Activated T-helper 17 cell treated with anti-CD3 and anti-CD28 coated beads, Interleukin-2, amount 50 U/mL, for 72 hours (primary cell): ENCODE measurements at places on chromosomes 5 and 9.

DNA sequence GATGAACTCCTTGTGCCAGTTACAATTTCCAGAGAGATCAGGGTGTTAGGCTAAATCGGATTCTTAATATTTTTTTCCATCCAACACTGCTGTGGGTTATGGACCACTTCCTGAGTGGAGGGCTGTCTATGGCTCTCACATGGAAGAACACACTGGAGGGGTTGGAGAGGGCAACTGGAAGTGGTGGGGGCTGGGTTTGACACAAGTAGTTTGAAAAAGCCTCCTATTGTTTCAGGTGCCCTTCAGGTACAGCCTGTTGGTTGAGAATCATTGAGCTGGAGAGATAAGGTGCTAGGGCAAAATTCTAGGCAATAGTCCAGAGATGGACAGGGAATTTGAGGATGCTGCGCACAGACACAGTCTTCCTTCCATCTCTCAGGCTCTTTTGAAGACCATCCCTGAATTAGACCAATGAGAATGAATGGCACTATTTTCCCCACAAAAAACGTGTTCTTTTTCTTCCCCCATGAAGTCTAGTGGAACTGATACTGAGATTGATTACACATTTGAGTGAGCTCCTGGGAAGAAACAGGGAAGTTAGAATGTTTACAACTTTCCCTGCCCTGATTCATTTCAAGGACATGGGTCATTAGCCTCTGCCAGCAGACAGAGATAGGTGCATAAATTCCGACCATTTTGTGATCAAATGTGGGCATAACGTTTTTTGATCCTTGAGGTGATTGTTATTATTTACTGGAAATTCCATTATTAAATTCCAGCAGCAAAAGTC, 87.7 kb downstream of the ACER2 start:
- H3K36me3 ChIP-seq, result no peaks in the 10 kb centered on the region
- peaks cover 10% of the 10 kb centered on the region for H3K4me1 ChIP-seq
- no peak overlapping the region for H3K4me3 ChIP-seq
- peaks cover 7% of the 10 kb centered on the region for H3K27me3 ChIP-seq
- no peak for ATAC-seq
- H3K27ac ChIP-seq, result no peak overlapping the region

DNA sequence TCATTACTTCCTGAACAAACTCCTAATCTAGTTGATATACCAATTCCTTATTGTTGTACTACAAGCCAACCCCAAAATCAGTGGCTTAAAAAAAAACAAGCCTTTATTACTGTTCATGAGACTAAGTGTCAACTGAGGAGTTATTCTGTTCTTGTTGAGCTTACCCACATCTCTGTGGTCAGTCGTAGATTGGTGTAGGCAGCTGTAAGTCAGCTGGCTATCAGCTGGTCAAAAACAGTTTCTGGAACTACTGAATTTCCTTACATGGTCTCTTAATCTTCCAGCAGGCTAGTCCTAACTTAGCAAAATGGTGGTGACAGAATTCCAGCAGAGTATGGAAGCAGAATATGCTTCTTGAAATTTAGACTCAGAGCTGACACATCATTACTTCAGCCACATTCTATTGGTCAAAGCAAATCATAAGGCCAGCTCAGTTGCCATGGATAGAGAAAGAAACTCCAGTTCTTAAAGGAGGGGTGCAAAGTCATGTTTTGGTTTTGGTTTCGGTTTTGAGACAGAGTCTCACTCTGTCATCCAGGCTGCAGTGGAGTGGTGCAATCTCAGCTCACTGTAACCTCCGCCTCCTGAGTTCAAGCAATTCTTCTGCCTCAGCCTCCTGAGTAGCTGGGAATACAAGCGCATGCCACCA, 386.1 kb upstream of the MPDZ start:
- H3K4me3 ChIP-seq, result no peak overlapping the region
- no peaks in the 10 kb centered on the region for H3K27me3 ChIP-seq
- no peak overlapping the region for H3K27ac ChIP-seq
- ATAC-seq, result peak; percentile 23

GRCh38 chr9:33458444-33458843, 11.1 kb upstream of the AQP3 start:
- H3K27ac ChIP-seq, result peak overlapping the region; percentile 95
- peak overlapping the region; percentile 74 for H3K4me3 ChIP-seq
- H3K4me1 ChIP-seq, result peaks cover 41% of the 10 kb centered on the region
- peak; percentile 82 for ATAC-seq
- H3K36me3 ChIP-seq, result peaks cover 28% of the 10 kb centered on the region

- H3K4me3 ChIP-seq, result no peak overlapping the region
- H3K4me1 ChIP-seq, result no peaks in the 10 kb centered on the region
- no peaks in the 10 kb centered on the region for H3K27me3 ChIP-seq
- H3K36me3 ChIP-seq, result no peaks in the 10 kb centered on the region
- no peak overlapping the region for H3K27ac ChIP-seq
These were observed 1294.0 kb downstream of the MAT2B start for GRCh38 chr5:164799391-164799790.

GRCh38 chr9:106531491-106531890, 331.5 kb upstream of the ZNF462 start:
- H3K4me1 ChIP-seq, result no peaks in the 10 kb centered on the region
- no peak overlapping the region for H3K4me3 ChIP-seq
- no peak for ATAC-seq
- H3K36me3 ChIP-seq, result no peaks in the 10 kb centered on the region

DNA sequence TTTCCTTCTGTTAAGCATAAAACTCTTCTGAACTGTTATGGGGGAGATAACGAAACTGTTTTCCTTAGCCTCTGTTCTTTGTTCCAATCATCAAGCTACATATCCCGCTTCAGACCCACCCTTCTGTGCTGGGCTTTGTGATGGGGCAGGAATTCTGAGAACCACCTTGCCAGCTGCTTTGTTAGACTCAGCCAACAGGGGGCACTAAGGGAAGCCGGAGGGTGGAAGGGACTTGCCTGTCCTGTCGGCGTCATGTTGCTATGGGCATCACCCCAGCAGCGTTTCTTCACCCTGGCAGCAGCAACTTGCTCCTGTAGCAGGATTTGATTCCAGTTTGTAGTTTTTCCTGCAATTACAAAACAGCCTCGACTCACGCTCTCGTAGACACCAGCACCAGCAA, 169.1 kb downstream of the CAAP1 start:
- no peak for ATAC-seq
- H3K27ac ChIP-seq, result no peak overlapping the region
- H3K4me1 ChIP-seq, result no peaks in the 10 kb centered on the region
- H3K27me3 ChIP-seq, result peaks cover 12% of the 10 kb centered on the region

DNA sequence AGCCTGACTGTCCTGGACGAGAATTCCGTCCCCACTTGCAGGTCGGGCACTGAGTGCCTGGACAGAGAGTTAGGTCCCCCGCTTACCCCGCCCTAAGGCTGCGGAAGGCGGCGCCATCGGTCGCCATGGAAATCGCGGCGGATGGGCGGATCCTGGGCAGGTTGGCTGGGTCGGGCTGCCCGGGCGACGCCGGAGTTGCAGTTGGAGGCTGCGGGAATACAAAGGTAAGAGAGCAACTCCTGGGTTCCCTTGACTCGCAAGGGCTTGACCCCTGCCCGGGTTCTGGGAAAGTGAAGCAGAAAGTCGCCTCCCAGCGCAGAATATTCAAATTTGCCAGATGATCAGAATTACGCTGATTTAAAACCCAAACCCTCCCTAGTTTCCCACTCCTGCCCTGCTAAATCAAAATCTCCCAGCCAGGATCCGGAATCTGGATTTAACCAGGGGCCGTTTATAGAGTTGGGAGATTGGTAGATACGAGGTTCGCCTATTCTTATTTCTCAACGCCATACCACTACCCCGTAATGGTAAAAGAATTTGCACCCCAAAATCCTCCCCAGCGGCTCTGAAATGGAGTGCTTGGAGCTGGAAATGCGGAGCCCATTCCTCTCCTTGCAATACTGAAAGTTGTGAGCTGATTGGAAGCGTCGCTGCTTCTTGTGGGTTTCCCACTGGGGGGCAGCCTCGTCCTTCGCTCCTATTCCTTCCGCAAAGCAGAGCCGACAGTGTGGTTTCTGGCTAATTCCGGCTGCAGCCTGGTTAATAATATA, 156.4 kb upstream of the RASEF start:
- no peak for ATAC-seq
- peaks cover 4% of the 10 kb centered on the region for H3K4me1 ChIP-seq
- no peaks in the 10 kb centered on the region for H3K36me3 ChIP-seq
- H3K4me3 ChIP-seq, result peak overlapping the region; percentile 58
- H3K27ac ChIP-seq, result no peak overlapping the region

- H3K27me3 ChIP-seq, result peaks cover 14% of the 10 kb centered on the region
- no peaks in the 10 kb centered on the region for H3K4me1 ChIP-seq
- H3K27ac ChIP-seq, result no peak overlapping the region
- no peaks in the 10 kb centered on the region for H3K36me3 ChIP-seq
These were observed 21.4 kb upstream of the ISOC1 start for GRCh38 chr5:129073111-129073510.

DNA sequence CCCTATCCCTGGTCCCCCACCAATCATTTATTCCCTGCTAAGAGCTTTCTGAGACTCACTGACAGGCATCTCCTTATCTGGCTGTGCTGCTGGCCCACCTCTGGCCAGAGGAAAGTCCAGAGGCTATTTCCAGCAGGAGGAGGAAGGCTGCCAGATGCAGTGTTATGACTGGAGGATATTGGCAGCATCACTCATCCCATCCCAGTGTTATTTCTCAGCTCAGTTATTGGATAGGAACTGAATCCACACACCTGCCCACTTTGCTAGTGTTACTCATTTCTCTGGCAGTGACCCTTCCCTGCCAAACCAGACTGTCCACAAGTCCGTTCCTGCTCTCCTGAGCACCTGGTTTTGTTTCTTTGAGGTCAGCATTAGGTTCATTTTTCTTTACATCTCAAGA, 228.2 kb downstream of the GRIA1 start:
- H3K4me3 ChIP-seq, result no peak overlapping the region
- H3K36me3 ChIP-seq, result no peaks in the 10 kb centered on the region
- H3K27me3 ChIP-seq, result no peaks in the 10 kb centered on the region
- ATAC-seq, result no peak
- H3K27ac ChIP-seq, result no peak overlapping the region

DNA sequence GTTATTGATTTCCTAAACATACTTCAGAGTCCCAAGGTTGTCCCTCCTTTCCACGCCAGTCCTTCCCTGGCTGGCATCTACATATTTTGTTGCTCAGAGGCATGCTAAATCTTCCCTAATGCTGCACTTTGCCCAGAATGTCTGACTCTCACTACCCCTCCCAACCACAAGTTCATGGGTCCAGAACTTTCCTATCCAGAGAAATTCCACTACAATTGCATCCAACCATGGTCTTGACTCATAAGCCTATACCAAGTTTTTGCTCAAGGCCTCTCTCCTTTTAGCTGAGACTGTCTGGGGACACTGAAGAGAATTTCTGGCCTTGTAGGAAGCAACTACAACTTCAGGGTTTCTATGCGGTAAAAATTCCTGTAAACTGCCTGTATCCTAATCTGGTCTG, 206.3 kb downstream of the BNC2 start:
- no peak for ATAC-seq
- H3K4me1 ChIP-seq, result no peaks in the 10 kb centered on the region
- H3K27ac ChIP-seq, result no peak overlapping the region
- H3K36me3 ChIP-seq, result no peaks in the 10 kb centered on the region

- H3K36me3 ChIP-seq, result peaks cover 3% of the 10 kb centered on the region
- H3K4me1 ChIP-seq, result no peaks in the 10 kb centered on the region
- no peak overlapping the region for H3K27ac ChIP-seq
These were observed 3.8 kb upstream of the NPDC1 start for GRCh38 chr9:137049544-137050449.

DNA sequence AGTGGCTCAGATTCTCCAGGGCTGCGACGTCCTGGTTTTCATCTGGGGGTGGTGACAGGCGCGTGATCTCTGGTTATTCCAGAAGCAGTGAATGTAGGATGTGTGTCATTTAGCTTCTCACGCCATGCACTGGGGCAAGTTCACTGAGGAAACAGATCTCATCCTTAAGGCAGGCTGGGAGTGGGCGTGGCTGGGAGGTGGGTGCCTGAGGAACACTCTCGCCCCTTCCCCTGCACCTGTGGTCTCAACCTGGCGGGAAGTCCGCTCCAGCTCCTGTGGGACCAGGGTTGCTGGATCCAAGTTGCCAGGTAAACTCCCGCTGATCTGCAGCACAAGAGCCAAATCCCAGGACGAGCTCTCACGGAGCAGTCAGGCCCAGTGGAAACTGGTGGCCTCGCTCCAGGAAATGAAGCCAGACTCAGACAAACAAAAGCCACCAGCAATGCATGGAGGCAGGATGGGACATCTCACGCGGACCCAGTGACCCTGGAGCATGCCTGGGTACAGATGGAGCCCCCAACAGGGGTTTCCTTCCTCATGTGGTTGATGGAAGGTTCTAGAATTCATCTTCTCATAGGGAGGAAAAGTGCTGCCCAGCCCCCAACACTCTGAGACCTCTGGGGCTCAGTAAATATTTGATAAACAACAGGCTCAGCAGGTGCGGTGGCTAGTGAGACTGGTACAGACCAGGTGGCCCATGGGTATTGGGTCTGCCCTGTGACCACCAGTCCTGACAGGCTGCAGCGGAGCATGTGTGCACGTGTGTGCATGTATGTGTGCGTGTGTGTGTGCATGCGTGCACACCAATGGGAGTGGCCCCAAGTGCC, 16.3 kb upstream of the SLC12A7 start:
- no peak overlapping the region for H3K27ac ChIP-seq
- no peaks in the 10 kb centered on the region for H3K4me1 ChIP-seq
- H3K36me3 ChIP-seq, result no peaks in the 10 kb centered on the region
- H3K27me3 ChIP-seq, result no peaks in the 10 kb centered on the region
- ATAC-seq, result no peak

GRCh38 chr5:123116058-123116457, 27.0 kb downstream of the PRDM6 start:
- no peaks in the 10 kb centered on the region for H3K36me3 ChIP-seq
- H3K27me3 ChIP-seq, result peaks cover 38% of the 10 kb centered on the region
- peaks cover 5% of the 10 kb centered on the region for H3K4me1 ChIP-seq
- no peak overlapping the region for H3K4me3 ChIP-seq

- H3K27me3 ChIP-seq, result no peaks in the 10 kb centered on the region
- H3K36me3 ChIP-seq, result no peaks in the 10 kb centered on the region
- no peak overlapping the region for H3K27ac ChIP-seq
- ATAC-seq, result peak; percentile 51
These were observed 116.9 kb downstream of the ARRDC3 start for GRCh38 chr5:91266184-91266705.

GRCh38 chr9:134299883-134300282, 26.4 kb upstream of the RXRA start:
- no peak overlapping the region for H3K27ac ChIP-seq
- no peak overlapping the region for H3K4me3 ChIP-seq
- ATAC-seq, result no peak
- peaks cover 5% of the 10 kb centered on the region for H3K27me3 ChIP-seq

- H3K36me3 ChIP-seq, result no peaks in the 10 kb centered on the region
- ATAC-seq, result no peak
- H3K27me3 ChIP-seq, result peaks cover 3% of the 10 kb centered on the region
- H3K4me1 ChIP-seq, result no peaks in the 10 kb centered on the region
- no peak overlapping the region for H3K4me3 ChIP-seq
- H3K27ac ChIP-seq, result no peak overlapping the region
These were observed 3.4 kb upstream of the CCDC187 start for GRCh38 chr9:136307215-136307750.

DNA sequence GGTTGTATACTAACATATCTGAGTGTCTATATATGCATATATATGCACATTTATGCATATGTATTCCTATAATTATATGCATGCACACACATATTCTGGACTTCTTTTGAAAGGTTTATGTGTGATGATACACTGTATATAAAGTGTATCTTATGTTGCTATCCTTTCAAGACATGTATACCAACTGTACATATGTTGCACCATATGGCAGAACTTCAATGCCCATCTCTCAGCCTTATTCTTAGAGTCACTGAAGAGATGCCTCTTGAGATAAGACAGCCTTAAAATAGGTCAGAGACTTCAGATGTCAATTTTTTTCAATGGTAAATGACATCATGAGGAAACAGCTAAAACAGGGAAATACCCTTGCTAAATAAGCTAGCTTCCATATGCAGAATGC, 461.4 kb downstream of the SPATA31D1 start:
- no peak overlapping the region for H3K27ac ChIP-seq
- no peak overlapping the region for H3K4me3 ChIP-seq
- H3K4me1 ChIP-seq, result no peaks in the 10 kb centered on the region
- H3K36me3 ChIP-seq, result no peaks in the 10 kb centered on the region
- ATAC-seq, result no peak
- H3K27me3 ChIP-seq, result no peaks in the 10 kb centered on the region
